ENCODE measurements at places on chromosomes 16 and 17. TPM values are rescaled to one million over a fixed set of nuclear protein-coding genes. Genes with fewer than 3 reads are reported as not detected.
A peak's percentile ranks its signal among the peaks of the same experiment; 100 is the strongest.

Gene HAS3
- 0.77 TPM for total RNA-seq

- no peak for DNase-seq
These were observed 15.8 kb upstream of the DNAH17 start for GRCh38 chr17:78592991-78593329.

DNA sequence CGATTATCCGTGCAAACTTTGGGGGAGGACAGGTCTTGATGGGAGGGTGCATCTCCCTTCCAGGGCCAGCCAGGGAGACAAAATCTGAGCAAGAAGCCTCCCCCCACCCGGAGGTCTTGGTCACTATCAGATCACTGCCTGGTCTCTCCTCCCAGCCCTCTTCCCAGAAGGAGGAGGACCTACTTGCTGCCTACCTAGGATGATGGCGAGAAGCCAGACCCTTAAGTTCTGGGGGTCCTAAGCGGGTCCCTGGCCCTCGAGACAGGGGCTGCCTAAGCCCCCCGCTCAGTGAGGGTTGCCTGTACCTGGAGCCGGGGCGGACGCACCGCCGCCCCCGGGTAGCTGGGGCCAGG, 4.6 kb downstream of the TSPOAP1 start:
- DNase-seq: no peak

Gene CD300C
- total RNA-seq: 4.1 TPM

DNA sequence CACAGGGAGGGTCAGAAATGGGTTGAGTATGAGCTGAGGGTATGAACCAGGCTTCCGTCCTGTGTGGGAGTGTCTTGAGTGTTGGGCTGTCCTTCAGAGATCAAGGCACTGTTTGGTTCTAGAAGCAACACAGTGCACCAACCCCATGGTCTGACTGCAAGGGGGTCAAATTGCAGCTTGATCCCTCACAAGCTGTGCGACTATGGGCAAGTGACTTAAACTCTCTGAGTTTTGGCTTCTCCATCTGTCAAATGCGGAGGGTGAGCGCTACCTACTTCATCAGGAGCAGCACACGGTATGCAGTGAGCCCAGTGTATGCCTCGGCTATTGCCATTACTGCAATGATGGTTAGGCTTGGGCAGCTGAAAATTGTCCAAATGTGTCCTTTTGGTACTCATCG, 21.0 kb downstream of the SEC14L5 start:
- DNase-seq: no peak

- no peak for DNase-seq
These were observed 2.6 kb downstream of the SOX8 start for GRCh38 chr16:984121-984694.

DNA sequence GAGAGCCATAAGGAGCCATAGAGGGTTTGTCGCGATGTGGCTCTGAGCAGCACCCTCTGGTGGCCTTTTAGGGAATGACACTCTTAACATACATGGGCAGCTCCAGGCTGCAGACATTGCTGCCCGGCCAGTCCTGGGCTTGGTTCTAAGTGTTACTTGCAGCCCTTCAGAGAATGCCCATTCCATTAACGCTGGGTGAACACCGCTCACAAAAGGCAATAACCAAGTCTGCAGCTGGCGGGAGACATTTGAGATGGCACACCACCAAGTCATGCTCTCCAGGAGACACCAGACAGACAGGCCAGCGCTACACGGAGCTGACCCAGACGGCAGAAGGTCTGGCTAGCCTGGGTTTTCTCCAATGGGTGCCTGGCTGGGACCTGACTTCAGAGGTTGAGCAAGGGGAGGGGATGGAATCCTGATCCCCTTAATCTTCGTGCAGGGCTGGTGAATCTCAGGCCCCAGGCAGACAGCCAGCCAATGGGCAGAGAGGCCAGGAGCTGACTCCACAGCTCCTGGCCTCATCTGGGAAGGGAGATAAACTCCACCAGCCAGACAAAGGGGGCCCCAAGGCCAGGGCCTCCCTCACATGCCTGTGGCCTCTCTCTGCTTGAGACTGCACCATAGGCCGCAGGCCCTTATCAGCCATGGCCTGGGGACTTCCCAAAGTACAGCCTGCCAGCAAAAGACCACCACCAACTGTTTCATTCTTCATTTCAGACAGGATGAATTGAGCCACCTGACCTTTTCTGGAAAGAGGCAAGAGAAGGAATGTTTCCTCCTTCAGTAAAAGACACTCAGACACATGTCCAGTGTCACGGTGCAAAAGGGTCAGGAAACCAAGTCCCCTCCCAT, 58.8 kb downstream of the ZDHHC7 start:
- DNase-seq: no peak

Gene TSNAXIP1
- 1.1 TPM for total RNA-seq

Gene PRSS21
- total RNA-seq: not detected

GRCh38 chr16:11459722-11460121, 114.5 kb downstream of the RMI2 start:
- no peak for DNase-seq

DNA sequence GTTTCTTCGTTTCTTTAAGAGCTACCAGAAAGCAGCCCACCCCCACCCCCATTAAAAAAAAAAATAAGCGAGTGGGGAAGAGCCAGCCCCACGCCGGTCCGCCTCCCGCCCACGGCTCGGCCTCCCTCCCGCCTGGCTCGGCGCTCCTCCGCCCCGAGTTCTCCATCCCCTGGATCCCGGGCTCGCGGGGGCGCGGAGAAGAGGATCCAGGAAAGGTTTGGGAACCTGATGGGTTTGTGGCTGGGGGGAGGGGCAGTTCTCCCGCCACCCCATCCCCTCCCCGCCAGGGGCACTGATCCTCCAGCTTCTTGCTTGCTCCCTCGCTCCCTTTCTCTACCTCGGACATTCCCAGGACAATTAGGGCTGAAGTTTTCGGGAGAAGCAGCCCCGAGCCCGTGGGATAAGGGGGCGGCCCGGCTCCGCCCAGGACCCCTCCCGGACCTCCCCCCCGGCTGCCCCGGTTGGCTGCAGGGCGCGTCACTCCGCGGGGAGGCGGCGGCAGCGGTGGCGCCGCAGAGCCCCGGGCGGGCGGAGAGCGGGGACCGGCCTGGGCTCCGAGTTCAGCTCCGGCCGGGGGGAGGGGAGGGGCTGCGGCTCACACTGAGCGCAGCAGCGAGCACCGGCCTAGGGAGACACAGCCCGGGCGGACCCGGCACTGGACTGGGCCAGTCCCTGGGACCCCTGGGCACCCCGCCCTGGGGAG, 1.0 kb upstream of the SALL1 start:
- no peak for DNase-seq

GRCh38 chr17:64788286-64789060, 126.4 kb upstream of the SMURF2 start:
- peak; percentile 81 for DNase-seq

- no peak for DNase-seq
These were observed 54.1 kb downstream of the SMURF2 start for GRCh38 chr17:64607862-64608565.

Gene TP53TG3F
- not detected for total RNA-seq

Gene FOXL1
- 0.26 TPM for total RNA-seq

Gene HNF1B
- not detected for total RNA-seq

- DNase-seq: peak; percentile 94
These were observed 1.2 kb upstream of the MT2A start for GRCh38 chr16:56607109-56607618.

Measured in mesenteric fat pad (tissue), 1 donor.